ENCODE measurements at places on chromosomes 5 and 9.

- DNase-seq = no peak
These were observed 13.4 kb upstream of the TNFAIP8 start for GRCh38 chr5:119342406-119342805.

GRCh38 chr5:84436866-84437265 lies 52.2 kb upstream of the EDIL3 start:
- DNase-seq = no peak

DNA sequence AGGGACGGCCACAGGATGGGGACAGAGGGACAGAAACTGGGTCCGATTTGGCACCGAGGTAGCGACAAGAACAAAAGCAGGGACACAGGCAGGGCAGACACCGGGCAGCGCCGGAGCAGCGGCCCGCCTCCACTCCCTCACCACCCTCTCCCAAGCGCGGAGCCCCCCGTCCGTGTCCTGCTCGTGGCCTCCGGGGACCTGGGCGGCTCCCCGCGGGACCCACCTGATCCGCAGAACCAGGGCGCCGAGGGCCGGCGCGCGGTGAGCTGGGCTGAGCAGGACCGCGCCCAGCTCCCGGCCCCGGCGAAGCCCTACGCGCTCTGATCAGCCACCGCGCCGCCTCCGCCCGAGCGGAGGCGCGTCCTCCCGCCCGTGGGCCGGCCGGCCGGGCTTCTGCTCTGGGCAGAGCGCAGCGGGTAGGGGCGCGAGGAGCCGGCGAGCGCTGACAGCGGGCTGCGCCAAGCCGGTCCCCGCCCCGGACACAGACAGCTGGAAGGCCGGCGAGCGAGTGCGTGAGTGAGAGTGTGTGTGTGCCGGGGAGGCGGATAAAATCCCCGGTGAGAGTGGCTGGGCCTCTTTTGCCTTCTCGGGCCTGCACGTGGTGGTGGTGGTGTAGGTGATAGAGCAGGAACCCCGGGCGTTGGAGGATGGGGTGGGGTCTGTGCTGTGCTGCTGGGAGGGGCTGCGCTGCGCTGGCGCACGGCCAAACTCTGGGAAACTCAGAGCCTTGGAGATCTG lies at the start of gene GGTA1:
GGTA1 (minus strand) TSS at position 418 of the 738 bp plus-strand sequence. CDS start 31,922 bp downstream, outside the sequence.
- DNase-seq = peak; percentile 28

DNA sequence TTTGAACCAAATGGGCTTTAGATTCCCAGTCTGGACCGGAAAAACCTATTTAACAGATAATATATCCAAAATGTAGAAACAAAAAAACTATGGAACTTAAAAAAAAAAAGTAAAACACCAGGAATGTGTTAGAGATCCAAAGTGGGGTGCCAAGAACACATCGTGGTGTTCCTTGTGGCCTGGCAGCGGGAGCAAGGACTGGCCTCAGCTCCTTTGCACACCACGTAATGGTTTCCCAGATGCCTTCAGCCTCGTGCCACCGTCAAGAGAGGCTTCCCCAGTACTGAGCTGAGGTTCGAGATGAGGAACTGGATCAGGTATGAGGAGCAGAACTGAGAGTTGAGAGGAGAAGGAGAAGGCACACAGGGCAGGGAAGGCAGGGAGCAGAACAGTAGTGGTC lies 3.5 kb downstream of the ASPN start:
- no peak for DNase-seq

GRCh38 chr5:172886974-172887501 lies 53.0 kb downstream of the ERGIC1 start:
- no peak for DNase-seq

DNA sequence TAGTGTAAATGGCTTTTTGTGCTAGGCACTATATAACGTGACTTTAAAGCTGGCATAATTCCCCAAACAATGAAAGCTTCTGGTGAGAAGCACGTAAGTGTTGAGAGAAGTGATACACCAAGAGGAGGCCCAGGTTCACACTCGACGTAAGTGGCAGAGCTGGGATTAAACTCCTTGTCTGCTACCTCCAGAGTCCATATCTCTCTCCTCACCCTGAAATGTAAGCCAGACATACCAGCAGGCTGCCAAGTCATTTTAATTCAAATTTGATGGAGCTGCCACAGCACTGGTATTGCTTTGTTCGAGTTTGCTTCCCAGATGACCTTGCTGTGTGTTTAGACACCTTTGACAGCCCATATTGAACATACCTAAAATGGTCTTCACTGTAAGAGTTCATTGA lies 319.7 kb downstream of the GLIS3 start:
- no peak for DNase-seq

- DNase-seq = no peak
These were observed 74.1 kb downstream of the SLF1 start for GRCh38 chr5:94692581-94692980.

DNA sequence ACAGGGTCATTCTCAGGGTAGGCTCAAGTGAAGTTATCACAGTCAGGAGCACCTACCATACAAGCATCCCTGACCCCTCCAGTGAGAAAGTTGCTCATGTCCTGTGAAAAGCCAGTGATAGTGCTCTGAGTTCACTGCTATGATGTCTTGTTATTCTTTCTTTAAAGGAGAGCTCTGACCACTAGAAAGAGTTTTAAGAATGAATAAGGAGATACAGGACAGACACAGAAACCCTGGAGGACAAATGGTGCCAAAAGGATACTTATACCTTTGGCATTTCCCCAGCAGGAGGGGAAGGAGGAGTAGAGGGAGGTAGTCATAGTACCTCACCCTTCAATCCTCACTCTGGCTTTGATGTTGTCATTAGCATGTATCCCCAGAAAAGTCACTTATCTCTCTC lies 84.0 kb upstream of the AGXT2 start:
- no peak for DNase-seq

GRCh38 chr9:101528015-101528414 lies 5.6 kb upstream of the RNF20 start:
- DNase-seq = no peak

DNA sequence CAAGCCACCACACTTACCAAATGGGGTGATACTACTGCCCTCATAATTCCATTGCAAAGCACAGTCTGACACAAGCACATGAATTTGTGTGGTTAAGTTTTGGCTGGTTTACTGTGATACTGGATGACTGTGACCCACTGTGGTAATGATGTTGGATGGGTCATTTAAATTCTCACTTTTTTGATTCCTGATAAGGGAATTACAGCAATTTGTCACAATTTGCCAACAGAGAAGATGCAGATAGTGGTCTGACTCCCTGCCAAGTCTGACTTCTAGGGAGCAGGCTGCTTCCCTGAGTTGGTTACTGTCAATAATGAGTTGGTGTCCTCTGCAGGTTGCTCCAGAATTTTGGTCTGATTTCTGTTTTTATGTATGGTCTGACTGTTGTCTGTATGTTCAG lies 731.9 kb downstream of the MTRR start:
- DNase-seq = no peak

- no peak for DNase-seq
These were observed 41.5 kb downstream of the VCAN start for GRCh38 chr5:83513081-83513480.

GRCh38 chr9:95225076-95225725 lies 92.3 kb downstream of the FANCC start:
- no peak for DNase-seq

GRCh38 chr9:14251154-14252071 lies 62.5 kb downstream of the NFIB start:
- no peak for DNase-seq

GRCh38 chr5:81759632-81760005 lies 8.7 kb upstream of the SSBP2 start:
- no peak for DNase-seq
